ENCODE measurements at places on chromosomes 12 and 14. TPM values are rescaled to one million over a fixed set of nuclear protein-coding genes. Genes with fewer than 3 reads are reported as not detected.

GRCh38 chr12:53676656-53677015 is 753 bp upstream of the ATP5MC2 start:
- peak; percentile 32 for DNase-seq

FRS2 gene
- total RNA-seq, result 39.2 TPM

SERPINA1 gene
- not detected for total RNA-seq

DNA sequence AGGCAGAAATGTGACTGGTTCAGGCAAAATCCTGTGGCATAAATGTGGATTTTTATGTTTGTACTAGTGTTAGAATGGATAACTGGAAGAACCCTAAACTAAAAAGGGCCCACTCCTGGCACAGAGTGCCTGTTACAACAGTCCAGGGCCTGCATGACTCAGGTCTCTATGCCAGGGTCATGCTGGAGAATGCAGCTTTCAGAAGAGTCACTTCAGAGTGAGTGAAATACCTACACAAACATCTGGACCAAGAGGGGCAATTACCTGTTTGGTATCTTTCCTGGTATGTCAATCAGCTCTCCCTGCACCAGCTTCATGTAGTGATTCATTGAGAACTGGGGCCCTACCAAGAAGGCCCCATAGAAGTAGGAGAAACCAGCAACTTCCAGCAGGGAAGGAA is 10.0 kb downstream of the EMG1 start:
- no peak for DNase-seq

AP4S1 gene
- total RNA-seq, result 8.6 TPM

Data from neural crest cell (in vitro differentiated cells).